ENCODE measurements at places on chromosomes 5 and 9.
A peak's percentile ranks its signal among the peaks of the same experiment; 100 is the strongest.

GRCh38 chr5:168972731-168973130, 328.2 kb downstream of the SLIT3 start:
- DNase-seq: peak; percentile 75

- no peak for DNase-seq
These were observed 42.7 kb downstream of the RIGI start for GRCh38 chr9:32483343-32483742.

DNA sequence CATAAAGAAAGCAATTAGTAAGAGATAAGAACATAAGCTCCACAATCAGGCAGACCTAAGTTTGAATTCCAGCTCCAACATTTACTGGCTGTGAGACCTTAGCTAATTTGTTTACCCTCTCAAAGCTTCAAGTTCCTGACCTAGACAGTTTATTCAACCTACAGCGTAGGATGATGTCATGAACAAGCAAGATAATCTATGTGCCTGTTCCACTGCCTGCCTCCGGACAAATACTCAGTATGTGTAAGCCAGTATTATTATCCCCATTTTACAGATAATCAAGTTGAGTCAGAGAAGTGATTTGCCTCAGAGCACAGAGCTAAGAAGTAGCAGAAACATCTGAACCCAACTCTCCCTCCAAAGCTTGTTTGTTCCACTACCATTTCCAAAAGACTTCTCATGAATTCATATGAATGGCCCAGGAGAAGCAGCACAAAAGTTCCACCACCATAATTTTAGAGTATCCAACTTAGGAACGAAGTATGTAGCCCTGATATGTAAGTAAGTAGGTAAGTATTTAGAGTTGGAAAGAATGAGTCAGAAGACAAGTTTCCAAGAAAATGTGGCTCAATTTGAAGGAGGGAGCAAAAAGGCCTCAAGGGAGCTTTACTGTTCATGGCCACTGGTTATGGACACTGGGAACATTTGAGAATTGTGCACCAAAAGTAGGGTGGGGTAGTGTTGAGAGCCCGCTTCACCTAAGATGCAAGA, 398.2 kb downstream of the NFIB start:
- DNase-seq: no peak

DNA sequence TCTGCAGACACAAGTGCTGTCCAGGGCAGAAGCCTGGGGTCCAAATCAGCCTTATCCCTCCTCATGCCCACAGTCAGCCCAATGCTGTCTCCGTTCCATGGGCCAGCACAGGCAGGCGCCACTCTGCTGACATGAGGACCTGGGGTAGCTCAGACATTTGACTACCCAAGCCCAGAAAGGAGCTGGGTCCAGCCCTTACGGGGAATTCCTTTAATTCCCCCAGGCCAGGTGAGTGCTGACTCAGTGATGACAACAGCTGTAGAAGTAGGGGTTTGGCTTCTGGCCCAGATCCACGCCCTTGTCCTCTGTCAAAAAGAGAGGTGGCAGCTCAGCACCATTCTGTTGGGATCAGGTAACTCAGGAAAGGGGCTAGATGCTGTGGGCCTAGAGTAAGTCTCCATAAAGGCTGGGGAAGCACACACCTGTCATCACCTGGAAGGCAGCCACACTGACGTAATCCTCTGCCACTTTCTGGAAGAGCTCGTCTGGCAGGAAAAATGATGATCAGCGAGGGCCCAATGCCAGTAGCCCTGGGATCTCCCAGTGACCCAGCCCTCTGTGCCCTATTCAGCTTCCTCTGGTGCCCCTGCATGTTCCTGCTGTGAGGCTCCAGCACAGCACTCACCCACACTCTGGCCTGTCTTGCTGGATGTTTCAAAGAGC, 1.9 kb downstream of the RAB24 start:
- no peak for DNase-seq

DNA sequence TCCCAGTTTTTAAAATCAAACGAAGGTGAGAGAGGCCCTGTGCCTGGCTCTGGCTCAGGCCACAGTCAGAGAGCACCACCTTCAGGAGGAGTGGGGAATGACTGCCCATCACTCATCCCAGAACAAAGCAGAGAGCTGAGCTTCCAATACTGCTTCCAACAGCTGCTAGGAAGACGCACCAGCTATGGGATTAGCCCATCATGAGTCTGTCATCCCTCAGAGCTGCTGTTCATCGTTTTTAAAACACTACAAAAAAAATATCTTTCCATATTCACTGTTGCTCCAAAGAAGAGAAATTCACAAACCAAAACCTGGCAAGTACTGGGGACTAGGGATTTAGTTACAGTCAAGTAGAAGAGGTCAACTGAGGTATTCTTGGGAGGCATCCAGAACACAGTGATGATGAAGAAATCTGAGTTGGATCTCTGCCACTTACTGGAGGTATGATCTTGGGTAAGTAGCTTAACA, 102.4 kb downstream of the CDK5RAP2 start:
- DNase-seq: peak; percentile 32

DNA sequence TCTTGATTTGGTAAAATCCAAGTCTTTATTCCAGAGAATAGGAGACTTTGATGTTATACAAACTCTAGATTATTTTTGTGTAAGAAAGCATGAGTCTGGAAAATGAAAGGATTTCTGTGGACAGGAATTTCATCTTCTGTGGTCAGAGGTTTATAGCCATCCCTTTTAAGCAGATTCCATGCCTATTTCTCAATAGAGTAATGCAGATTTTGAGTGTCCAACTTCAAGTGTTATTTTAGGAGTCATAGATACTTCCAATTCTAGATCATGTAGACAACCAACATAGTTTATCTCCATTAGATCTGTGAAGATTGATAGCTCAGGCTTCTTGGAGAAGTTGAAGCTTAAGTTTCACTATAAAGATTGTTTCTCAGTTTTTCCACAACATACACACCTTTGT, 379.7 kb downstream of the PSAT1 start:
- DNase-seq: no peak

DNA sequence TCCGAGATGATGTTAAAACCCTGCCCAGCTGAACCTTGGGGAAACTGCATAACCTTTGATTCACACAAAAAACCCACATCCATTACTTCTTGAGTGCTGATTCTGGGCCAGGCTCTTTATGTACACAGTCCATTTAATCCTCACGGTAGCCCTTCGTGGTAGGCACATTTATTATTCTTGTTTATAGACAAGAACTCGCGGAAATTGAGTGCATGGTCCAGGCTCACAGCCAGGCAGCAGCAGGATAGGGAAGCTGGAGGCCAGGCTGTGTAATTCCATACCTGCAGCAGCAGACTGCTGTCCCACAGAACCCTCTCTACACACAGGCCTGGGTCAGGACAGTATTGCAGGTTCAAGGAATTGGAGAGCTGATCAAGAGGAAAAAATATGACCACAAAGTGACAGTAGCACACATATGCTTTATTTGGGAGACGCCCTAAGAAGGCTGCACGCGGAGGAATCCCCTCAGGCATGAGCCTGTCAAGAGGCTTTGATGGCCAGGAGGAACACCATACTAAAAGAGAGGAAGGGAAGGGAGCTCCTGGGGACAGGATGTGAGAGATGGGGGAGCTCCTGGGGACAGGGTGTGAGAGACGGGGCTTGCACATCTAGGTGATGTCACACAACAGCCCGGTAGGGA, 28.4 kb upstream of the FAM120A start:
- DNase-seq: no peak

DNA sequence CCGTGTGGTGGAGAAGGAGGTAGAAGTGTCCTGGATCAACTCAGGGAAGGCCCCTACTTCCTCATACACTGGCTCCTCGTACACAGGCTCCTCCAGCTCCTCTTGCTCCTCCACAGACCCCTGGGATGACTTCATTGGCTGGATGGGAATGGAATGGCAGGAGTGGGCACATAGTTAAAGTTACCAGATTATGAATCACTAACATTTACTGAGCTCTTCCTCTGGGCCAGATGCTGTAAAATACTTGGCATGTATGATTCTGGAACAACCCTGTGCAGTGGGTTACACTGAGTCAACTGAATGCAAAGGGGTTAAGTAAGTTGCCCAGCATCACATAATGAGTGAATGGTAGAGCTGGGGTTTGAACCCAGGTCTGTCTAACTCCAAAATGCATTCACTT, 3.1 kb upstream of the FCHSD1 start:
- DNase-seq: no peak

DNA sequence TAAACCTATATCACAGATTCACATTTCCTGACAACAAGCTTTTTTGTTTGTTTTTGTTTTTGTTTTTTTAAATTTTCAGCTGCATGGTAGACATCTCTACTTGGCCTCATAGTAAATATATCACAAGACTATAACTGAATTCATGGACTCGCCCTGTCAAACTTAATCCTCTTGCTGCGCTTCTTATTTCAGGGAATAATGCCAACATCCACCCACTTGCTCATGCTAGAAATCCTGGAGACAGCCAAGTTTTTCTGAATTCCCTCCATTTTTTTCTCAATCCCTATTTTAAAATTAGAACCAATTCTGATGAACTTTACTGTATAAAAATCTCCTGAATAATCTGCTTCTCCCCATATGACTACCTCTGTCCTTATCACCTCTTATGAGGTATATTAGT, 283.6 kb upstream of the RPS23 start:
- DNase-seq: no peak

- no peak for DNase-seq
These were observed 192.6 kb upstream of the PPP1R26 start for GRCh38 chr9:135286961-135287360.

DNA sequence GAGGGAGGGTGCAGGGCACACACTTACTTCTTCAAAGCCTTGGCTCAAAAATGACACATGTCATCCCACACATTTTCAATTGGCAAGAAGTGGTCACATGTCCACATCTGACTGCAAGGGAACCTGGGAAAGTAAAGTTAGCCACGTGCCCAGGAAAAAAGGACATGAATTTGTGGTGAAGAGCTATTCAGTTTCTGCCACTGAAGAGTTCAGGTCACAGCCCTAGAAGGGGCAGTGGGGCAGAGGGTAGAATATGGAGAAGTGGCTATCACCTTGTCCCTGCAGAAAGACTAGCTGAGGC, 1.9 kb upstream of the RGS14 start:
- DNase-seq: no peak

DNA sequence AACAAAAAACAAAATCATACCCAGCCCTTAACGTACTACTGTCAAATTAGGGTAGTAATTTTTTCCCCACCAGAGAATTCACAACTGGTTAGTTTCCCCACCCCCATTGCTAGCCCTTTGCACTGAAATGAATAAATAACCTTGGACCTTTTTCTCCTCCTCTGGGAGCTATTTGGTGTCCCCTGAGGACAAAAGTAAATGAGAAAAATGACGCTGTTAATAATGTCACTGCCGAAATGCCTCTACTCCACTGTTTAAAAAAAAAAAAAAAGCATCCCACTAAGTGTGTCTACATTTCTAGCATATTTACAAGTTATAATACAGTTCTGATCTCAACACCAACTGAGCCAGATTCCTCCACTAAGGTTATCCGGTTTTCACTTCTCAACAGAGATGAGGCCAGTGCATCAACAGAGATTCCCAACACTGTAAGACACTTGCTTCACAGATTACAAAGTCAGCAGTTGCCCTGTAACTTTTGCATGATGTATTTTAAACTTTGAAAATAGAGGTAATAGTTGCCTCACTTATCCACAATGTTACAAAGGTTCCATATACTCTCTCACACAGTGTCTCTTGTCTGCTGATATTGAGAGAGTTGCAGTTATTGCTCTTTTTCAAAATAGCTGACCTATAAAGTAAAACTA, 5.1 kb upstream of the NFIB start:
- DNase-seq: no peak

DNA sequence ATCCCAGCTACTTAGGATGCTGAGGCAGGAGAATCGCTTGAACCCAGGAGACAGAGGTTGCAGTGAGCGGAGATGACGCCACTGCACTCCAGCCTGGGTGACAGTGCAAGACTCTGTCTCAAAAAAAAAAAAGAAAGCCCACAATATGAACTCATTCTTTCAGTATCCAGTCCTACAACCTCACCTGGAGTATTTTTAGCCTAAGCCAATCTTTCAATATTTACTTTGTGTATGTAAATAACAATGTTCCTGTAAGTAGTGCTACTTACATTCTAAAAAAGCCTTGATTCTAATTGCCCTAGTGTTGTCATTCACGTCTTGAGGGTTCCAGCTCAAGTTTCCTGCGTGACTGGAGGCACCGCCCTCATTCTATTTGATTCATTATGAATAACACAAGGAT, 62.0 kb downstream of the BHMT start:
- peak; percentile 26 for DNase-seq

GRCh38 chr5:96050273-96050880, 88.7 kb upstream of the ELL2 start:
- no peak for DNase-seq

- no peak for DNase-seq
These were observed 3.4 kb downstream of the CCNI2 start for GRCh38 chr5:132750471-132751230.

GRCh38 chr5:178130576-178131445, at the start of gene RMND5B:
Gene RMND5B, plus strand, starts transcription at chr5:178131014. Its CDS starts 7,106 bp downstream, at chr5:178138120.
- DNase-seq: peak; percentile 77

- no peak for DNase-seq
These were observed 6.2 kb downstream of the UGT3A2 start for GRCh38 chr5:36060420-36060887.

DNA sequence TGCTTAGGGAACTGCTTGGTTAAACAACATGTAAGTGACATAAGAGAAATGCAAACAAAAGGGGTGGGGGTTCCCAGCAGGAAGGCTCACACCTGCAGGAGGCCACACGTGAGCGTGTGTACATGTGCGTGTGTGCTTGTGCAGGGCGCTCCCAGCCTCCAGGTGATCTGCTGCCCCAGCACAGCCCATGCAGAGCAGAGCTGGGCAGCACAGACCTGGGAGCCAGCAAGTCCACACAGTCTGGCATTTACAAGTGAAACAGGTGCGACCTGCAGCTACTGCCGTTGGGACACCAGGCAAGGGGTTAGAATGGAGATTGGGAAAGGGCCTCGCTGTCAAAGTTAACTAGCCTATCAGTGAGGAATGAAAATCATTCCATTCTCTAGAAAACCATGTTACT, 41.8 kb downstream of the GRAMD2B start:
- DNase-seq: no peak

DNA sequence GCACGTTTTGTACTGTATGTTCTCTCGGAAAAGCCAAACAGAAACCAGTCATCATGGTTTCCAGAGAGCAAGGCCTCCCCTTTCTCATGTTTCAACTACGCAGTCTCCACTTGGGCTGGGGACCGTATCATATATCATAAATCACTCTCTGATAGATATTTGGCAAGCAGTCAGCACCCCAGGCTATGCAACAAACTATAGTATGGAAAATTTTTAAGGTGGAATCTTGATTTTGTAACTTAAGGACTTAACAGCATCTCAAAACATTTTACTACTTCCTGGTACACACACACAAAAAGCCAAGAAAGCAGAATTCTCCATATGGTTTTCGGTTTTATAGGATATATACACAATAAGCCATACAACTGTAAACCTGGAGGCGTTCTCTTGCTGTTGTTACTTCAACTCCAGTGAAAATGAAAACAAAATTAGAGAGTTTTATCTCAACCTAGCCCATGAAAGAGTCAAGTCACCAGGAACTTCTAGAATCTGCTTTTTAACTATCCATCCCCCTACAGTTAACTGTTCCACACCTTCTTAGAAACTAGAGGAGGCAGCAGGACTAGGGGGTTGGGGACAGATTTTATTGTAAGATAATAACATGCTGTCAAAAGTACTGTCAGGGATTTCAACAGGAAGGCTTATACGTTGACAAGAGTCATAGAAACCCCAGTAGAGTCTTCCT, 283.4 kb downstream of the NFIB start:
- DNase-seq: peak; percentile 88

Data from right lung (tissue), 10 donors.